ENCODE measurements at places on chromosomes 12 and 14.

DNA sequence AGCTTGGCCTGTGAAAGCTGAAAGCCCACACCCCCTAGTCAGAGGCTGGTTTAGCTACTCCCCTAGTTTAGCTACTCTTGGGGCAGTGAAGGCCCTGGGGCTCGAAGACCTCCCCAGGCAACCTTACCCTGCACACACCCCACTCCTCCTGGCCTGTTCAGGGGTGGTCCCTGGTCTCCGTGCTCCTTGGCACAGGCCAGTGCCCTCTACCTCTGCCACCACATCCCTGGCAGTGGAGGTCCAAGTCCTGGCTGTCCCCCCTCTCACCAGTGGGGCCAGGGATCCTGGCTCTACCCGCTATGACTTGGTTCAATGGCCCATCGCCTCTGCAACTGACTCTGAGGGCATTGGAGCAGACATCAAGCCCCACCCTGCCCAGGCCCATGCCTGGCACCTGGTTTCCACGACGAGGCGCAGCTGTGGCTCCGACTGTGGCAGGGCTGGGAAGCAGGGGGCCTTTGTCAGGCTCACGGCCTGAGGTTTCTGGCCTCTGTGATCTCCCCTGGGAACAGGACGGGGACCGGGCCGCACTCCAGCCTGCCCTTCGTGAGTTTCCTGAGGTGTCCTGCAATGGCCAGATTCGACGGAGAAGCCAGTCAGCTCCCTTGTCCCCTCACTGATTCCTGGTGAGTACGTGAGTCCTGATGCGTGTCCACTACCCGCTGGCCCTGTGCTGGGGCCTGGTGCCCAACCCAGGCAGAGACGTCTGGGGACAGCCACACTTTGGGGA lies 5.7 kb downstream of the TMEM121 start:
- no peak for DNase-seq

GRCh38 chr14:96757456-96757855 lies 39.7 kb upstream of the VRK1 start:
- DNase-seq = no peak

DNA sequence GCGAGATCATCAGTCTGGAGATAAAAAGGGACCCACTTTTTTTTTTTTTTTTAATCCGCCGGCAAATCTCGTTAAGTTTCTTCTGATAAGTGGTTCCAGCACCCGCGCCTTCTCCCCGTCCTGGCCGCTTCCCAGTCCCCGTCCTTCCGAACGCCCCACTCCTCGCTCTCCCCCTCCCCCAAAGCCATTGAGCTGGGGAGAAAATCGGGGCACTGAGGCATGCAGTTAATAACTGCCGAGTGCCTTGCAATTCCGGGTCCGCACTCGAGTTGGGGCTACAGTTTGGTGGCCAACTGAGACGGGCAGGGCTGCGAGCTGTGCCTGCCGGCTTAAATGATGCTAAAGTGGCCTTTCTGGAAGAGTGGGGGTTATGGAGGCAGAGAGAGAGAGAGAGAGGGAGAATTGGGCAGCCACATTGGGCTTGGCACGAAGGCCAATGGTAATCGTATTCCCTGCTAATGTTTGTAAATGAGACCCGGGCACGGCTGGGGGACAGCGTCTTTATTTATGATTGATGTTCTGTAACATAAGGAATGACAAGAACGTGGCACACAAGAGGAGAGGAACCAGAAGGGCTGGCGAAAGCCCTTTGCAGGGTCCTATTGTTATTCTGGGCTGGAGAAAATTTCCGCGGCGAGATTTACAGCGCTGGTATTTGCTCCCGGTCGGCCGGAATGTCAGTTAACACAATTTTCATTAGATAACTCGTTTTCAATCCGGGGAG lies 115.4 kb upstream of the MYL2 start:
- no peak for DNase-seq

DNA sequence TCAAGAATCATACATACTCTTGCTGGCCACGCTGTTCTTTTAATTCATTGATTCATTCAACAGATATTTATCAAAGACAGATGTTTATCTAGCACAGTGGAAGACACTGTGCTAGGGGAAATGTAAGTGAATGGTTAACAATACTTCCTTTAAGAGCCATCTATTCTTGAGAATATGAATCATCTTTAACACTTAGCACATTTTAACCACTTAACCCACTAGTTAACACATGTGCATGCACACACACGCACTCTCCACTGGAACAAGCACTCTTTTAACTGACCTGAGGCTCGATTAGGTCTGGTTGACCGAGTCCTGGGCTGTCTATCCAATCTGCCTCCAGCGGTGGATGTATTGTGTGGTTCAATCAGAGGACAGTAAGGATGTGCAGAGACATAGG lies 34.6 kb downstream of the LMNTD1 start:
- no peak for DNase-seq

GRCh38 chr12:89157413-89157812 lies 194.9 kb downstream of the DUSP6 start:
- no peak for DNase-seq

- no peak for DNase-seq
These were observed 34.5 kb upstream of the CDK2AP1 start for GRCh38 chr12:123306200-123306599.

DNA sequence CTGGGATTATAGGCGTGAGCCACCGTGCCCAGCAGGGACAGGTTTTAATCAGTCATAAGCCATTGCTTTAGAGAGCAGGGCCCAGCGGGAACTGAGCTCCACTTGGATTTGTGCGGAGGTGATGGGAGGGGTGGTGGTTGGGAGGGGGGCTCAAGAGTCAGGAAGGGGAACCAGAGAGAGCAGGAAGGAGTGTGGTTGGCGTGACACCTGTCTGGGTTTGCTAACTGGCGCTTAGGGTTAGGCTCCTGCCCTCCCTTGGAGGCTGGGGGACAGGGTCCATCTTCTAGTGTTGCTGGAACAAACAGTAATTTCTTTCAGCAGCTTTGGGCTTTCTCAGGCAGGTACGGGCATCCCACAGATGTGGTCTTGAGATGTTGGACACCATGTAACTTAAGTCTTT lies 7.5 kb upstream of the ALDH2 start:
- no peak for DNase-seq

DNA sequence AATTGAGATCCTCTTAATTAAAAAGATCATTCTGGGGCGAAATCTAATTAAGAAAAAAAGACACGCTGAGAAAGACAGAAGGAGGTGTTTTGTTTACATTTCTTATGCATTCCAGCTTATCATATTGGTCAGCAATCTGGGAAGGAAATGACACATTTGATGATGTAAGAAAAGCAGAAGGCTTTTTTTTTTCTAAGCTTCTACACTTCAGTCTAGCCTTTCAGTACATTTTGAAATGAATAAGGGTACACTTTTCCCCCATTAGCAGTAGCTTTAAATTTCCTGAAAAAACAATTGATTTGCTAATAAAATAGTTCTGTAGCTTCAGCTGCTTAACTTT lies 5.9 kb upstream of the GSC start:
- no peak for DNase-seq

GRCh38 chr14:99447739-99448138 lies 32.9 kb downstream of the SETD3 start:
- DNase-seq = no peak

DNA sequence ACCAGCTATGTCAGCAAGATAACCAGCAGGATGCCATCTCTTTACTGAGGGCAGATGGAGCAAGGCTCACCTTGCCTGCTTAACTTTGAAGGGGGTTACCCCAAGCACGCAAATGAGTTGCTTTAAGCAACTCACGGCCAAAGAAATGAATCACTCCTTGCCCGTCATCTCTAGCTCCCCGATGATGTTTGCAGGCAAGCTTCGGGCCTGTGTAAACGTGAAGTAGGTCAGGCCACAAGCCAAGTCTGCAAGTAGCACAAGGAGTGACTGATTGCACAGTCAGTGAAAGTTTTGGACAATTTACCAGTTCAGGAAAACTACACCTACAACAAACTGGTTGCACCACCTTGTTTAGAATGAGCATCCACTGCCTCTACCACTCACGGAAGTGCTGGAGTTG lies 699.7 kb upstream of the TBX3 start:
- no peak for DNase-seq

GRCh38 chr12:18454330-18454729 lies 193.0 kb downstream of the PIK3C2G start:
- DNase-seq = no peak

- DNase-seq = no peak
These were observed 52.4 kb downstream of the SYT1 start for GRCh38 chr12:78916845-78917480.

GRCh38 chr14:90349739-90350138 lies 18.0 kb upstream of the NRDE2 start:
- no peak for DNase-seq

GRCh38 chr12:117490130-117490529 lies 128.7 kb upstream of the NOS1 start:
- no peak for DNase-seq

- DNase-seq = no peak
These were observed 189.1 kb upstream of the PELI2 start for GRCh38 chr14:55929136-55929535.

- no peak for DNase-seq
These were observed 92.7 kb upstream of the RESF1 start for GRCh38 chr12:31866523-31866922.

GRCh38 chr14:30888480-30889243 lies 14.3 kb downstream of the COCH start:
- DNase-seq = no peak

DNA sequence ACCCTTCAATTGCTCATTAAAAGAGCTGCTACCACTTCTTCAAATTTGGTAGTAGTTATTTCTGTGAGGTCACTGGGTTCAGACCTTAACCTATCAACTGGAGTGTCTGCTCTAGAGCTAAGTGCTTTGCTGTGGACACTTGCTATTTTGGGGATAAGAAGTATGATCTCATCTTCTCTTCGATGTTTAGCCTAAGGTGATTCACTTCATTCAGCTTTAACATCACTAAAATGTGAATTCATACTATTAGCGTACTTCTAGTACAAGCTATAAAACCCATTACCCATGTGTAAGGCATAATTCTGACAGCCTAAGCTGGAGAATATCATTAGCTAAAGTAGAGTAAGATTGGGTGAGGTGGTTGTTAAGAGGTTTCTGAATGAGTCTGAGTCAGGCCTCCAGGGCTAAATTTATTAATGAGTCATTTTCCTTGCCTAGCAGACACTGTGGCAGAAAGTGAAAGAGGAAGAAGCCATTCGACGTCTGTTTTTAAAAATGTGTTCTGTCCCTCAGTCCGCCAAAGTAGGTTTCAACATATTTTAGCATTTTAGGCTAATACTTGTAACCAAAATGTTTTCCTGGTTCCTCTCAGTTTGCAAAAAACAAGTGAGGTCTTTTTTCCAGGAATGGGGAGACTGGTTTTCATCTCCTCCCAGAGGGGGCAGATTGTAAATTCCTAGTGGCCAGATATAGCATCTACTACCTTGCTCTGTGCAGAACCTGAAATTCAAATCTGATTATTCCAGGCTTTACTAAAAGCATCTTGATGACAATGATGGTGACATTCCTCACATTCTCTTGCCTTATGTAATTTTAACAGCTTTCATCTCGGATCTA lies 103.6 kb downstream of the SSPN start:
- DNase-seq = no peak

GRCh38 chr14:75969891-75970290 lies 11.9 kb downstream of the TGFB3 start:
- no peak for DNase-seq

DNA sequence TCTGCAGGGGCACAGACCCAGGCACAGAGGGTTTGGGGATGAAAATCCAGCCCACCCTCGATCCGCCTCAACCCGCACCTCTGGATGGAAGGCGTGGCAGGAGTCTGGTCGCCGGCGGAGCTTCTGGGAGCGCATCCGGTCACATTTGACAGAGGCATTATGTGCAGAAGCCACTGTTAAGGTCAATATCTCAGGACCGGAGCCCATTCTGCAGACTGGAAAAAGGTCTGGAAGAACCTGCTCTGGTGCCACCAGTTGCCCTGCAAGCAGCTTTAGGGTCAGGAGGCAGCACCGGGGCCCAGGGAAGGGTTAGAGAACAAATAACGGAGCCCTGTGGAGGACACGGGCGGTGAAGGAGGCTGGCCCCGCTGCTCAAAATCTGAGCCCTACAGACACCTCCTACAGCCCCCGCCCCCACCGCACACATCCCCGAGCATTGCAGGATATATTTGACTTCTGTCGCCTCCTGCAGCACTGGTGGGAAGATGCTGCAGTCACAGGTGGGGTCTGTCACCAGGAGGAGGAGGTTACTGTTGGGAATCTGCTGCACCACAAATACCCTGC lies 25.1 kb upstream of the LRTM2 start:
- DNase-seq = no peak

GRCh38 chr14:52071675-52072074 lies 2.8 kb upstream of the NID2 start:
- no peak for DNase-seq

DNA sequence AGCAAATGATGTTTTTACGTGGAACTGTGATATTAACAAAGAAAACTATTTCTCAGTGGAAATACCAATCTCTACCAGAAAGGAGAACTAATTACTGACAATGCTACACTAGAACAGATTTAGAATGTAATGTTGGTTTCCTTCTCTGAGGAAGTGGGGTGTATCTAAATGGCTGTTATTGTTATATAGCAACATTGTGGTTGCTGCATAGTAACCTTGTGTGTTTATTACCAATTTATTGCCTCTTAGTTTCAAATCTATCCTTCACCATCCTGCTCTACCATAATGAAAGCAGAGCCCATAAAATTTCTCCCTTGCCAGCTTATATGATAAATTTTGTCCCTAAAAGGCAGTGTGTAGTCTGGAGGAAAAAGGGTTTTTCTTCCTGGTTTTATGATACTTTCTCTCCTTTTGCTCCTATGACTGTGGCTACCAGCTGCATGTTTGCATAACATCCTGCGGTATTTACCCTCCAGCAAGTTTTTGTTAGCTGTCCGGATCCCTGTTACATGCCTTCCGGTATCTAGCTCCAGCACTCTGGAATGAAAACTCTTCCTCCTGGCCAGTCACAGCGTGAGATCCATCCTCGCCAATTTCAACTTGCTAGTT lies 5.7 kb upstream of the KLRK1 start:
- no peak for DNase-seq

DNA sequence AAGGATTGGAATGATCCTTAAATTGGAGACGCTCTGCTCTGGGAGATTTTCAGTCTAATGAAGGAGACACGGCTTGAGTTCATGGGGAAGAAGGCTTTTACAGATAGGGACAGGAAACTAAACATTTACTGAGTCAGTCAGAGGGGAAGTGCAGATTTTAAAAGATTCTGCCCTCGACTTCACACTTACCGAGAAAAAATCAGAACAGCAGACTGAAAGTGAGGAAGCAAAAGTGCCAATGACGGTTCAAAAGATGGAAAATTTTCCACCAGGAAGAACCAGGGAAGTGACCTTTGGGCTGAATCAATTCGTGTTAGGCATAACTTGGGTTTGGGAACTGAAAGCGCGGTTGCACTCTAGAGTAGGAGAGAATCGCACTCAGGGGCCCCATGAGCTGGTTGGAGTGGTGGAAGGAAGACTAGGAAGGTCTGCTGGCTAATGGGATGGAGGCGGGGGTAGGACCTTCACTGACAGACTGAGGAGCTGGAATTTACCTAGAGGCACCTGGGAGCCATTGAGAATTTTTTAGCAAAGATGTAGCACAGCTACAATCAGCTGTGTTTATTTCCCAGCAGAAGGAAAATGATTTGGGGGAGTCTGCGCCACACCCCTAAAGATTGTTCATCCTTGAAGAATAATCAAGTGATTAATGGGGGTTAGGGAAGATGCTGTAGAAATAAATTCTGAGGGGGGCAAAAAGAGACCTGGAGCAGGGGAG lies 1.2 kb downstream of the KCNK13 start:
- no peak for DNase-seq
